Placental pericyte (primary cell): ENCODE measurements at places on chromosomes 11 and 22. TPM values are rescaled to one million over a fixed set of nuclear protein-coding genes. Genes with fewer than 3 reads are reported as not detected.

SCUBE1 gene
- not detected in 2 replicates for total RNA-seq

ARHGEF17 gene
- 48.4 and 67.6 TPM in 2 replicates for total RNA-seq

RBMXL2 gene
- not detected in 2 replicates for total RNA-seq

JAML gene
- 0.29 TPM in 1 of 2 replicates, not detected in the other for total RNA-seq

LDLRAD3 gene
- 3.1 and 4.6 TPM in 2 replicates for total RNA-seq

HORMAD2 gene
- not detected in 2 replicates for total RNA-seq

GGTLC3 gene
- not detected in 2 replicates for total RNA-seq

FERMT3 gene
- total RNA-seq = 3.9 and 10.2 TPM in 2 replicates
